Osteoblast (primary cell): ENCODE measurements at places on chromosomes 16 and 17. TPM values are rescaled to one million over a fixed set of nuclear protein-coding genes. Genes with fewer than 3 reads are reported as not detected.
A peak's percentile ranks its signal among the peaks of the same experiment; 100 is the strongest.

Gene DNASE1L2
- total RNA-seq, result 0.72 and 0.88 TPM in 2 replicates

DNA sequence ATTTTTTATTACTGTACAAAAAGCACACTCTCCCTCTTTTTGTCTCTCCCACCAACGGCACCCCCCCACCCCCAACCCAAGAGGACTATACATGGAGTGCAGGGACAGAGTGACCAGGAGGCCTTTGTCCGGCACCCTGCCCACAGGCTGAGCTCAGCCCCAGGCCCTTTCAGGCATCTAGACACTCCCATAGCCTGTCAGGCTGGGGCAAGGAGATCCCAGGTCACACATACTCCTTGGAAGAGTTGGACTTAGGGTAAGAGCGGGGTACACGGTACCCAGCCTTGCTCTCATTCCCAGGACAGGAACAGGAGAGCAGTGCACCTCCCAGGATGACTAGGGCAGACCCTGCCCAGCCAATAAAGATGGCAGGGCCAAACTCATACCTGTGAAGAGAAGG lies 2.1 kb downstream of the CLDN7 start:
- peak; percentile 50 for DNase-seq

DNA sequence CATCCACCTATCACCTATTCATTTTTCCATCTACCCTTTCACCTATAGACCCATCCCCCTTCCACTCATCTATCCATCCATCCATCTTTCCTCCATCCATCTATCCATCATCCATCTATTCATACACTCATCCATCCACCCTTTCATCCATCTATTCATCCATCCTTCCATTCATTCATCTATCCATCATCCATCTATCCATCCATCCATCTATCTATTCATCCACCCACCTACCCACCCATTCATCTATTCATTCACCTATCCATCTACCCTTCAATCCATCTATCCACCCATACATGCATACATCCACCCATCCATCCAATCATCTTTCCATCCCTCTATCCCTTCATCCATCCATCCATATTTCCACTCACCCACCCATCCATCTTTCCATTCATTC lies 63.3 kb downstream of the C17orf67 start:
- no peak for DNase-seq

Gene CDH5
- total RNA-seq, result 0.72 and 1.8 TPM in 2 replicates

Gene SLC35G6
- total RNA-seq, result not detected in 2 replicates

DNA sequence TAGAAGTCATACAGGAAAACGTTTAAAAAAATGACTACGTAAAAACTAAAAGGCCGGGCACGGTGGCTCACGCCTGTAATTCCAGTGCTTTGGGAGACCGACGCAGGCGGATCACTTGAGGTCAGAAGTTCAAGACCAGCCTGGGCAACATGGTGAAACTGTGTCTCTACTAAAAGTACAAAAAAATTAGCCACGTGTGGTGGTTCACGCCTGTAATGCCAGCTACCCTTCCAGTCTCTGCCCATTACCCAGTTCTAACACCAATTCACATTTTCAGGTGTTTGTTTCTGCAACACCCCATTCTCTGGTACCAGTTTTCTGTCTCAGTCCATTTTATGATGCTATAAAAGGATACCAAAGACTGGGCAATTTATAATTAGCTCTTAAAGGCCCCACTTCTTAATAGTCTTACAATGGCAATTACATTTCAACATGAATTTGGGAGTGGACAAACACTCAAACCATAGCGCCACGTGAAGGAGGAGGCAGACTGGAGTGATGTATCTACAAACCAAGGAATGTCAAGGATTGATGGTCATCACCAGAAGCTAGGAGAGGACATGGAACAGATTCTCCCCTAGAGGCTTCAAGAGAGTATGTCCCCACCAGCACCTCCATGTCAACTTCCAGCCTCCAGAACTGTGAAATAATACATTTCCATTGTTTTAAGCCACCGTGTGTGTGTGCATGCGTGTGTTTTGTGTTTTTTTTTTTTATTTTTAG lies 791 bp upstream of the C17orf75 start:
- DNase-seq, result no peak
